ENCODE measurements at places on chromosomes 7 and 10. TPM values are rescaled to one million over a fixed set of nuclear protein-coding genes. Genes with fewer than 3 reads are reported as not detected.

Gene FAM25G
- total RNA-seq: not detected

Gene ANLN
- 118 TPM for total RNA-seq

Gene DDC
- total RNA-seq: not detected

Gene TRPV5
- not detected for total RNA-seq

Gene CEP55
- total RNA-seq: 8.7 TPM

Gene MEIG1
- not detected for total RNA-seq

Gene IMMP2L
- 5.9 TPM for total RNA-seq

Gene MIOS
- 38.3 TPM for total RNA-seq

Gene SH3PXD2A
- total RNA-seq: 18.0 TPM

Gene PCLO
- total RNA-seq: 0.19 TPM

Gene ANKRD61
- under 0.01 TPM for total RNA-seq

Gene H2BK1
- not detected for total RNA-seq

Gene COL13A1
- total RNA-seq: 44.3 TPM

Gene HYCC1
- total RNA-seq: 123 TPM

Gene ATP6V0A4
- 0.28 TPM for total RNA-seq

Gene PTN
- total RNA-seq: 8.2 TPM

Gene DKK1
- total RNA-seq: 174 TPM
